ENCODE measurements at places on chromosomes 7 and 10.

DNA sequence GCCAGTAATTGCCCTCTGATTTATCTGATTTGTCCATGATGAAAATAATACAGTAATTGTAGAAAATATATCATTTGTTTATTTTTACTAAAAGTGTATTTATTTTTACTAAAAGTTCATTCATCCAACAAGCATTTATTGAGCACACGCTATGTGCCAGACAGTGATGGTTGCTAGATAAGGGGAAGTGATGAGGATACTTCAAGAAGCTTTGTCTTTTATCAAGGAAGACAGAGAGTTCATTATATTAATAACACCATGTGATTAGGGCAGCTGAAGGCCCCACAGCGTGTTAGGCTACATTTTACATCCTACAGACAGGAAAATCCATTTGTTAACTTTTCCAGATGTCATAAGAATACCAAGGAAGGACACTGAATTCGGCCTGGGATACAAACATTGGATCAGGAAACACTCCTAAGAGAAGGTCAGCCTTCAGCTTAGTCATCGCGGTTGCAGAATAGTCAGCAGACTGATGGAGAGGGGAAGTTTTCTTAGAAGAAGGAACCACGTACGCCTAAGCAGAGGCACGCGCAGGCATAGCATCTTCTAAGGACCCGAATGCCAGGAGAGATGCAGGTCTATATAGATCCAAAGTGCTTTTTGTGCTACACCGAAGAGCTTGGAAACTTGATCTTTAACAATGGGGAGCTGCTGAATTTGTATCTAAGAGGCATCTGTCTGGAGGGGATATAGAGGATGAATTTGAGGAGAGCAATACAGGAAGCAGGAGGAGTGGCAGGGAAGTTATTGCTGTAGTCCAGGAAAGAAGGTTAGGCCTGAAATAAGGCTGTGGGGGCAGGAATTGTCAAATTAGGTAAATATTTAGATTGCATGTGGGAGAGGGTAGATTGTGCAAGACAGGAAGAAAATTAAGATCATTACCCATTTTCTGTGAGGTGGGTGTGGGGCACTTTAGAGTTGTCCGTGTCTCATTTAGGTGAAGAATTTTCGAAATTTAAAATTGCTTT is 85.7 kb downstream of the LRGUK start:
- DNase-seq = no peak

- no peak for DNase-seq
These were observed 36.5 kb downstream of the DENND11 start for GRCh38 chr7:141665208-141666035.

DNA sequence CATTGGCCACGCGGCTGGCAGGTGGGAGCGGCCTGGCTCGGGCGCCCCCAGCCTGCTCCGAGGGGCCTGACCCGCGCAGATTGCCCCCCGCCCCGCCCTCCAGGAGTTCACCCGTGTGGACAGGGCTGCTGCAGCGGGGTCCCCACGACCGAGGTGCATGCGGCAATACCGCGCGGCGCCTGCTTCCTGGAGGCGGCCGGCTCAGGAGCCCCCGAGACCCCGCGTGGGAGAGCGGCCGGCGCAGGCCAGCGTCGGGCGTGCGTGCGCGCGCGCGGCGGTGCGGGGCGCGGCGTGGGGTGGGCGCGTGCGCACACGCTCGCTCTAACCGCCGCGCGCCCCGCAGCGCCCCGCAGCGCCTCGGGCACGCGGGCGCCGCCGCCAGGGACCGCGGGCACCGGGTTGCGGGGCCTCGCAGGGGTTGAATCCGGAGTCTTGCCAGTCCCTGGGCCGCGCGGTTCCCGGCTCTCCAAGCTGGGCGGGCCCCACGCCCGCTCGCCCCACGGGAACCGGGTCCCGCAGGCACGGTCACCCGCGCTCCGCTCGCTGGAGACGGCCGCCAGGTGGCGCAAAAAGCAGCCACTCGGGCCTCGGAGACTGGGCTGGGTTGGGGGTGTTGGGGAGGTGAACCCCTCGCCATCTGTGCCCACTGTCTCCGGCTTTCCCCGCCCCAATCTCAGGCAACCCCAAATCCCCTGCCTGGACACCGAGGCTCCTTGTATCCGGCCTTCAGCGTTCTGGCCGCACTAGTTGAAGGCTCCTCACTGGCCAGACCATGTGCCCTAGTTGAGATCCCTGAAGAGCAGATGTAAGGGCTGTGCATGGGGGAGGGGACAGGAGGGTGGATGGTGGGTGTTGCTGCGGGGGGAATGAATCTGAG is 1.3 kb upstream of the ACHE start:
- DNase-seq = peak; percentile 62

GRCh38 chr7:155357573-155358041 is 59.9 kb downstream of the INSIG1 start:
- DNase-seq = no peak

DNA sequence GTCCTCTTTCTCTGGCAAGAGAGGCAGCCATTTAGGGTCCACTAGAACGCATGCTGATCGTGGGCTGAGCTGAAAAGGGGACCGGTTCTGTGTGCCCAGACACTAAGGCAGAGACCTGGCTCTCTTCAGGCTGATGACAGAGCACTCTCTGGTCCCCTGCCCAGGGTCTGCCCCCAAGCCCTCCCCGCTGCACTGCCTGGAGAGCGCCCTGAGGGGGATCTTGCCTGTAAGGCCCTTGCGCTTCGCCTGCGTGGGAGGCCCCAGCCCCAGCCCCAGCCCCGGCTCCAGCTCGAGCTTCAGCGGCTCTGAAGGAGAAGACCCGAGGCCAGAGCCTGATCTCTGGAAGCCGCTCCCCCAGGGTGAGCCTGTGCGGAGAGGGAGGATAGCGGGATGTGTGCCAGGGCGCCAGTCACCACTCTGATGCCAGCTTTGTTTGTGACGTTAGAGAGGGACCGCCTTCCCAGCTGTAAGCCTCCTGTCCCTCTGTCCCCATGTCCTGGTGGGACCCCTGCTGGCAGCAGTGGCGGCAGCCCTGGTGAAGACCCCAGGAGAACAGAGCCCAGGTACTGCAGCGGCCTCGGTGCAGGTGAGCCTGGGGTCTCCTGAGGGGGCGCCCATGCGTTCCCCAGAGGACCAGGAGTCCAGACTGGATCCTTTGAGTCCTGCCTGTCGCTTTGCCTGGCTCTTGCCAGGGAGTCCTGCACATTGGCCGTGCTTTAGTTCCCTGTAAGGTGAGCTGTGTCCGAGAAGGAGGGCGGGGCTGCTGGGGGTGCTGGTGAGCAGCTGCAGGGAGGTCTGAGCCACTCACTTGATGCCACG is 43.2 kb downstream of the ZNF467 start:
- no peak for DNase-seq

DNA sequence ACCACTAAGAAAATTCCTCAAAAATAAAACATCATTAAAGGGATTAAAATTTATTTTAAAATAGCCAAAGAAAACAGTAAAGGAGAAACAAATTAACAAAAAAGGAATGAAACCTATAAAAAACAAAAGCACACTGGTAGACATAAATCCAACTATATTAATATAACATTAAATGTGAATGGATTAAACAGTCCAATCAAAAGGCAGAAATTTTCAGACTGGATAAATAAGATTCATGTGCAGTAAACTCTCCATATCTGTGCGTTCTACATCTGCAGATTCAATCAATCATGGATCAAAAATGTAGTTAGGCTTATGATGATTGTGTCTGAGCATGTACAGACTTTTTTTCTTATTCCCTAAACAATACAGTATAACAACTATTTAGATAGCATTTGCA is 42.6 kb downstream of the ZNF518A start:
- no peak for DNase-seq

DNA sequence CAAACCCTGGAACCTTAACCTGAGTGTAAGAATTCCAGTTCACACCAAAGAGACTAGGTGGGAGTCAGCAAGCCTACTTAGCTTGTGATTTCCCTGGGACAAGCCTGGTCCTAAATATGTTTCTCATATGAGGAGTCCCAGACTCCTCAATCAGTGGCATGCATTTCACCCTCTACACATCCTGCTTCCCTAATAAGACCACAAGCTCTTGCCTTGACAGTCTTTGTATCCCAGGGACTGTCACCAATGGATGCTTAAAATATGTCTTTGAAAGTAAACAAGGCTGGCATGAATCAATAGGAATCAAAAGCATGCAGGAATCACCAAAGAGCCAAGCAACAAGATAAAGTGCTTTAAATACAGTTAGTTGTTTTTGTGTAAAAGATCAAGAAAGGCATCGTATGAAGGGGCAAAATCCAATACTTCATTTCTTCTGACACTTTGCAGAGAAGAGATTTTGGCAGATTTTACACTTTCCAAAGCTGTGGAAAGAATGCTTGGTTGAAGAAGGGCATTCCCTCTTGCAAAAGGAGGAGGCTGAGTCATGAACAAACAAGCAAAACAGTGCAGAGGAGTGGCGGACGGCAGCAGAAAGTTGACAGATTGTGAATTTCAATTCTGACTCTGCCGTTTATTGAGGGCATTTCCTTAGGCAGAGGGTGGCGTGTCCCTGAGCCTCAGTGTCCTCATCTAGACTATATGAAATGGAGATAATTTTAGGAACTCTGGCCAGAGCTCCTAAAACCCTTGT is 8.5 kb upstream of the NFE2L3 start:
- no peak for DNase-seq

DNA sequence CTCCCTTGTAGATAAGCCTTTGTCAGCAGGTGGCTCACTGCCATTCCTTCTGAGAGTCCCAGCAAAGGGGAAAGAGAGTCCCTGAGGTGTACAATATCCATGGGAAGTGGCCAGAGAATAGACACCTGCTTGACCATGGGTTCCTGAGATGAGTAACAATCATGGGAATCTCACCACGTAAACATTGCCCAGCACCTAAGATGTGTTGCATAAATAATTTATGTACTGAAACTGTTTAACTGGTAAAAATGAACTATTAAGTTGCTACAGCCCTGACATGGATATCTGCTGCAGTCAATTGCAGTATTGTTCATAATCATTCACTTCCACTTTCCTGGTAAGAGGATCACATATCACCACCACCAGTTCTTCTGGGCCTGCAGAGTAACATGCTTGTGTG is 123.8 kb upstream of the INHBA start:
- no peak for DNase-seq

GRCh38 chr10:70981171-70981836 is 92.9 kb upstream of the PCBD1 start:
- no peak for DNase-seq

DNA sequence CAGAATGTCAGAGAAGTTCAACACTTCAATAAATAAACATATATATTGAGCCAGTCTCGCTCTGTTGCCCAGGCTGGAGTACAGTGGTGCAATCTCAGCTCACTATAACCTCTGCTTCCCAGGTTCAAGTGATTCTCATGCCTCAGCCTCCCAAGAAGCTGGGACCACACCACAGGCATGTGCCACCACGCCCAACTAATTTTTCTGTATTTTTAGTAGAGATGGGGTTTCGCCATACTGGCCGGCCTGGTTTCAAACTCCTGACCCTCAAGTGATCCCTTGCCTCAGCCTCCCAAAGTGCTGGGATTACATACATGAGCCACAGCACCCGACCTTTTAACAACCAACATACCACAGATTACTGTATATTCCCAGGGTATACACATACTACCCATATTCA is 134.2 kb downstream of the JMJD1C start:
- no peak for DNase-seq

DNA sequence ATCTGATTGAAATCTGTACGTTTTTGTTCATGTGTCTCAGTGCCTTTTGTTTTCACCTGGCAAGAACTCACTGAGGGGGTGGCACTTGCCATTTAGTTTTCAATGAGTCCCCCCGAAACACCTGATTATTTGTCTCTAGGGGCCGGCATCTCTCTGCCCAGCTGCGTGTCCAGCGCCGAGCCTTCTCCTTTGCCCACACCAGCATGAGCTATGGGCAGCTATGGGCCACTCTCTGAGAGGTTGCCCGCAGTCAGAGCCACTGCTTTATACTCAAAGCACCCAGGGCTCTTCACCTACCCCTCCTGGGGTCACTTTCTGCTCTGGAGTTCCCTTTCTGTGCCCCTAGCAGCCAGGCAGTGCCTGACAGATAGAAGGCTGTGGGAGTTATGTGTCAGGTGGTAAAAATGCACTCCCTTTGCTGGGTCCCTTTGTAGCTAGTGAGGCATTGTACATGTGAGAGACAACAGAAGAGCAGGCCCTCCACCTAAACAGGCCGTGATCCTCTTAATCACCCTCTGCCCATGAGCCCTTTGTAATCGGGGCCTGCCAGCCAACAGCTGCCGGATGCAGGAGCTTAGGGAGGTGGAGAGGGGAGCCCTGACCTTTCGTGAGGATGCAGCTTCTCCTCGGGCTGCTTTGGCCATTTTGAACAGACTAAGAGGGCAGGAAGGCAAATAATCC is 133.1 kb upstream of the NPS start:
- no peak for DNase-seq

DNA sequence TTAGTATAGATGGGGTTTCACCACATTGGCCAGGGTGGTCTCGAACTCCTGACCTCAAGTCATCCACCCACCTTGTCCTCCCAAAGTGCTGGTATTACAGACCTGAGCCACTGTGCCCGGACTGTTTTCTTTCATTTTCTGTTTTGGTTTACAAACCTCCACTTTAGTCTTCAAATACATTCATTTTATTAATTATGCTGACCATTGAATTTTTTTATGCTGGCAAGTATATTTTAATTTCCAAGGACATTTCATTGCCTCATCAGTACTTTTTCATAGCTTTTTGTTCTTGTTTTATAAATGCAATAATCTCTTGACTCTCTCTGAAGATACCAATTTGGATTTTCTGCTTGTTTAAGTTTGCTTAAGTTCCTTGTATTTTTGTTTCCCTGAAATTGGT is 170.5 kb downstream of the CACNB2 start:
- no peak for DNase-seq

DNA sequence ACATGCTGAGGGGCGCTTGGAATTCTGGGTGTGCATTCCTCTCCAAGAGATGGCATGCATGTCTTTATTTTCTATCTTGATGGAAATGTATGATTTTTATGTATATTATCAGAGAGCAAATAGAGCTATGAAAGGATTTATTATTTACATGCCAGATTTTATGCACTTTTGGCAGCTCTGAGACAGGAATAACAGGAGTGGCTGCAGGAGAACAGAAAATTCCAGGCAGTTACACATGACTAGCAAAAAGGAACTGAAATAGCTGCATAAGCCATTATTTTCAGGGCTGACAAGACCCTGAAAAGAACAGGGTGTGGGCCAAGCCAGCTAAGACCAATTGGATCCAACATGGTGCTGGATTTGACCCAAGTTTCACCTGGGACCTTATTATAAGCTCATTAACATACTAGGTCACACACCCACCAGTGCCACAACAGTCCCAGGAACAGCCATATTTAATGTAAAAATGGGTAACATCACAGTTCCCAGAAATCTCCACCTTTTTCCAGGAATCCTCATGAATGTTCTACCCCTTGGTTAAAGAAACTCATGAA is 43.2 kb upstream of the ACSL5 start:
- DNase-seq = no peak

DNA sequence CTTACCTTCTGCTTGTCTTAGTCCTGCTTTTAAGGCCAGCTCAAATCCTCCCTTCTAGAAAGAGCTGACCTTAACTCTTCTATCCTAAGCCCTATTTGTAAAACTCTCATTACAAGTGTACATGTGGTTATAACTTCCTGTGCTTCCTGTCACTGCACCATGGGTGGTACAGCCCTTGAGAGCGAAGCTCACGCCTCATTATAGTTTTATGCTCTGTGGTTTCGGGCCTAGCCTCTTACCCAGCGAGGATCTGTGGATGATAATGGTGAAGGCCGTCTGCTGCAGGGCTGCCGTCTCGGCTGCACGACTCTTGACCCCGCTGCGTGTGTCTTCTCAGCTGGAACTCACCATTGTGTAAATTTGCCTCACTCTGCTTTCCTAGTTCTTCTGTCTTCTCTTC is 74.6 kb downstream of the CUL1 start:
- peak; percentile 2 for DNase-seq

GRCh38 chr10:108445746-108446145 is 1281.2 kb upstream of the SORCS1 start:
- no peak for DNase-seq

- DNase-seq = no peak
These were observed 192.7 kb upstream of the LRGUK start for GRCh38 chr7:133934262-133934976.
